ENCODE measurements at places on chromosomes 16 and 17.

- no peak for DNase-seq
These were observed 3.6 kb upstream of the CHMP6 start for GRCh38 chr17:80987941-80988461.

DNA sequence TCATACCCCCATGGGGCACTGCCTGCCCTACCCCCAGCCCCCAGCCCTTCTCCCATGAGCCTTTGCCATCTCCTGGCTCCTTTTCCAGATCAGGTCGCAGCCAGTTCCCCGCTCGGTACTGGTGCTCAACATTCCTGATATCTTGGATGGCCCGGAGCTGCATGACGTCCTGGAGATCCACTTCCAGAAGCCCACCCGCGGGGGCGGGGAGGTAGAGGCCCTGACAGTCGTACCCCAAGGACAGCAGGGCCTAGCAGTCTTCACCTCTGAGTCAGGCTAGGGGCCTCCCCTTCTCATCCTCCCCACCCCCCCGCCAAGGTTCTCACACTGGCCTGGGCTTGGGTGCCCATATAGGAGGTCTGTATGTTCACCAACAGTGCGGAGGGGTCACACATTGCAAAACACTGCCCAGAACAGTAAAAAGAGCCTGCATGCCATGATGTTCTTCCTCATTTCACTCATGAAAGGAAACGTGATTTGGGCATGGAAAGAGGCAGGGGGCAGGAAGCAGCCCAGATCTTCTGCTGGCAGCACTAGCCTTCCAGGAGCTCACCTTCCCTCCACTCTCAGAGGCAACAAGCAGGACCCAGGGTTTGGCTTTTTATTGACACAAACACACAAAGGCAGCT is 7.5 kb downstream of the IFI35 start:
- no peak for DNase-seq

DNA sequence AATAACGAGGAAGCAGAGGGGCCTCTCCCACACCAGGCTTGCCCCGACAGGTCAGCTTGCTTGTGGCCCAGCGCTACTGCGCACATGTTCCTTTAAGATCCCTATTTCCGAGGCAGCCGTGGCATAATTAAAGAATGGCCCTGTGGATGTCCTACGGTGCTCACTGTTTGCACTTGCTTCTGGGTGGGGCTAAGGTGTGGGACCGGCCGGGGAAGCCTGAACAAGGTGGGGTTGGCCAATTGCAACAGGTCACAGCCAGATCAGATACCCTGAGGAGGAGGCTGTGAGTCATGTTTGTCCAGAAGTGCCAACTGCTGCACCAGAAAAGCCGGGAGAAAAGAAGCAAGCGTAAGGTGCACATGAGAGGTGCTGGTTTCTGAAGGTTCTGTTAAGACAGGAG is 158.5 kb upstream of the CACNG5 start:
- DNase-seq: no peak

DNA sequence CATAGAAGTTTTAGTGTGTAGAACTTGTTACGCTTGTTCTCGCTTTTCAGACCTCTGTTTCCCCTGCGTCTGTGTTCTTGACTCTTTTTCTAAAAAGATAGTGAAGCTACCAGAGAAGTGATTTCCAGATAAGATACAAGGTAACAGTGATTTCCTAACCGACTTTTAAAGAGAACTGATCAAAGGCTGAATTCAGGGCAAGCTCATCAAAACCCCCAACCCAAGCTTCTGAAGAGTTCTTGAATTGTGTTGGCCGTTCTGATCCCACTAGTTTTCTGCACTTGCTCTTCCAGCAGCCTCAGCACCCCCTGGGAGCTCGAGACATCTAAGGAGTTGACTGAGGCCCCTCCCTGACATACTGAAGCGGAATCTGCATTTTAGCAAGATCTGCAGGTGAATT is 12.7 kb upstream of the NSMCE1 start:
- no peak for DNase-seq

DNA sequence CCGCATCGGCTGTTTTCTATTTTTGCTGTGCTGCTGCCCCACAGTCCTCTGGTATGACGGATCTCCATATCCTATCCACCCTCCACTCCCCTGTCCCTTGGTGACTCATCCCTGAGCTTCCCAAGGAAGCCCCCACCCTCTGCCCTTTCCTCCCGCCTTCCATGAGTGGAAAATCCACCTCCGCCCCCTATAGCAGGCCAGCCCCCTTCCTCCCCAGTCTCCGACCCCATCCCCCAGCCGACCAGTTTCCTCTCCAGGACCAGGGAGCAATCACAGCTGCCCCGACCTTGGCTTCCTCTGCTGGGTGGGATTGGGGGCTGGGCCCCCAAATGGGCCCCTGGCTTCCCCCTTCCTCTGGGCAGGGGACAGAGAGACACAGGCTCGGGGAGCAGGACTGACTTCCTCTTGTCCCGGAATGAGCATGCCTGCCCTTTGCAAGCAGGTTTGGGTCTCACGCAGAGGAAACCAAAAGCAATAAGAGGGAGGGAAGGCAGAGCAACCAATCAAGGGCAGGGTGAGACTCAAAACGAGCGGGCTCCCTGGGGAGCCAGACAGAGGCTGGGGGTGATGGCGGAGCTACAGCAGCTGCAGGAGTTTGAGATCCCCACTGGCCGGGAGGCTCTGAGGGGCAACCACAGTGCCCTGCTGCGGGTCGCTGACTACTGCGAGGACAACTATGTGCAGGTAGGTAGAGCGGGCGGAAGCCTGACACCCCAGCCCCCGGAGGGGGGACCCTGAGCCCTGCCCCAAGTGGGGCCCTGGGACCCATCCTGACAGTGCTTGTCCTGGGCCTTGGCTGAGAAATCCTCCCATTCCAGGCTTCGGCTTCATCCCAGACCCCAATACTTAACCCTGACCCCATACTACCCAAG is at the start of the genes ABI3 and GNGT2:
Gene ABI3, plus strand, starts transcription at position 550 of the 872 bp plus-strand sequence. Its CDS starts 18 bp downstream, at position 568.
Gene GNGT2, minus strand, starts transcription at position 417 of the 872 bp plus-strand sequence. CDS start 3,152 bp downstream, outside the sequence.
- peak; percentile 35 for DNase-seq

GRCh38 chr16:74275031-74275636 is 21.5 kb upstream of the PSMD7 start:
- peak; percentile 33 for DNase-seq

- no peak for DNase-seq
These were observed 137.5 kb downstream of the SDK2 start for GRCh38 chr17:73506470-73507435.

DNA sequence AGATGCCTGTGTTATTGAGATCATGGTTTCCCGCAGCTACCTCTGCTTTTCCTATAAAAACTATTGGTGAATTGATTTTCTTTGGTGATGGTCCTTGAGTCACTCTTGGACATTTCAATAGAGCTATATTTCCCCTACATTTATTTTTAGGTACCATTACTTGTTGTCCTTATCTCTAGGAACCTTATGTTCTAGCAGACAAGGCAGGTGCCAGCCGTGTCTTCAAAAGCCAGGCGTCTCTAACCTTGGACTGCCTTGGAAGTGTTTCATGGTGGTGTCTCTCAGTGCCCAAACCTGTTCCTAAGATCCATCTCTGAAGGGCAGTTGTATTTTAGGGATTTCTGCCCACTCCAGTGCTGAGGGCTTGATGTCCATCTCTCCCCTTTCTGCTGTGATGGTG is 77.4 kb upstream of the CLEC18A start:
- DNase-seq: no peak

GRCh38 chr16:807347-808084 is 7.0 kb upstream of the GNG13 start:
- peak; percentile 92 for DNase-seq

- no peak for DNase-seq
These were observed 127.7 kb downstream of the NTN1 start for GRCh38 chr17:9148905-9149525.

DNA sequence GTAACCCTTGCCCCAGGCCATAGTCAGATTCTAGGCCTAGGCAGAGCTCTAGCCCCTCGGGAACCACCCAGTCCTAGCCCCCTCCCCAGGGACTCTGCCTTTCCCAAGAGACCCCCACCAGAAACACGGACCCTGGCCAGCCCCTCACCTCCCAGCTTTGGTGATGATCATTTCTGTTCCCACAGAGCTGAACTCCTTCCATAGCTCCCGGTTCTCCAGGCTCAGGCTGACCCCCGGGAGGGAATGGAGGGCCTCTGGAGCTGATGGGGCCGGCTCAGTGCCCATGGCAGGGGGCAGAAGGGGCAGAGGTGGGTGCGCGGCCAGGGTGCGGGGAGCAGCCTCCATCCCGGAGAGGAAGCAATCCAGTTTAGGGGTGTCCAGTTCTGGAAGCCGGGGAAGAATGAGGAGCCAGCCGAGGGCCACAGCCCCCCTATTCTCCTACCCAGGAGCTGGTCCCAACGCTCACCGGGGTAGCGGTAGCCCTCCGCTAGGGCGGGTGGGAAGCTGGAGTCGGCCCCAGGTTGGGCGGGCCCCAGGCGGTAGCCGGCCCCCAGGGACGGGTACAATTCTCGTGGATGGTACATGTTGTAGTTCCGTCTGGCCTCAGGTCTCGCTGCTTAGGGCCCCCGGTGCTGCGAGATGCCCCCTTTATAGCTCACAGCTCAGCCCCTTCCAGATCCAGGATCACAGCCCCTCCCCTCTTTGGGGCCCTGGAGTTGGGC is 953 bp downstream of the TBX6 start:
- no peak for DNase-seq

- DNase-seq: no peak
These were observed 2.5 kb downstream of the BHLHA9 start for GRCh38 chr17:1272701-1273100.

- no peak for DNase-seq
These were observed 62.0 kb downstream of the TTC19 start for GRCh38 chr17:16061631-16062030.

- no peak for DNase-seq
These were observed 391.4 kb downstream of the NPIPA8 start for GRCh38 chr16:17945080-17945601.

- no peak for DNase-seq
These were observed 221.0 kb upstream of the CDH13 start for GRCh38 chr16:82405736-82406135.

GRCh38 chr16:50067290-50067853 is 1.6 kb downstream of the HEATR3 start:
- DNase-seq: peak; percentile 36

- no peak for DNase-seq
These were observed 48.5 kb upstream of the HS3ST3A1 start for GRCh38 chr17:13650096-13650675.

DNA sequence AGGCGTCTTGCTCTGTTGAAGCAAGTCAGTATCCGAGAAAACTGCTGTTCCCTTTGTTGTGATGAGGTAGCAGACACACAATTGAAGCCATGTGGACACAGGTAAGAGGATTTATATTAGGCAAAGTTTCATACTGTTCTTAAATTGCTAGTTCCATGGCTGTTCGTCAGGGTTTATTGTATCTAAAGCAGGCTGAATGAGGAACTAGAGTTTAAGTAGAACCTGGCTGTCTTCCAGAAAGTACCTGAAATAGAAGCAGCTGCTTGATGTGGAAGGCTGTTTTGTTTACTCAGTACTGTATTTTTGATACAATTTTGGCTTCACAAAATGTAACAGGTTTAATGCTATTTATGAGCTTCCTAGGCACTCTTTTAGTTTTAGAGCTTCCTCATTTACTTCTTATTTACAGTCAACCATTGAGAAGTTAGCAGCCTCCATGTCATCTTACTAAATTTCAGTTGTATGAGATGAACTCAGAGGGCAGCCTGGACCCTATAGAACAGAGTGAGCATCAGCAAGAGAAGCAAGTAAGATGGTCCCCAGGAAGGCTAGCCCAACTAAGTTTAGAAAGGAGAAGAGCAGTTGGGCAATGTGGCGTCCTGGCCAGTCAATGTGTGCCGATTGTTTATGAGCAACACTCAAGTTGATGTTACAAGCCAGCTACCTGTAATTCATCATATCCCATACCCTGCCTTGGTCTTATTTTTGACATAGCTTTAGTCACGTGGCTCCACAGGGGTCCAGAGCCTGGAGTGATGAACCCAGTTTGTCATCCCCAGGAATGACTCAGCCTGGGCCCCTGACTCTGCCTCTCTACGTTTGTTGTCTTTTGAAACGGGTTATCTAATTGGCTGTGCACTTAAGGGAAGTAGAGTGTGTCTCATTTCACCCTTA is 9.7 kb upstream of the ARL2BP start:
- no peak for DNase-seq

DNA sequence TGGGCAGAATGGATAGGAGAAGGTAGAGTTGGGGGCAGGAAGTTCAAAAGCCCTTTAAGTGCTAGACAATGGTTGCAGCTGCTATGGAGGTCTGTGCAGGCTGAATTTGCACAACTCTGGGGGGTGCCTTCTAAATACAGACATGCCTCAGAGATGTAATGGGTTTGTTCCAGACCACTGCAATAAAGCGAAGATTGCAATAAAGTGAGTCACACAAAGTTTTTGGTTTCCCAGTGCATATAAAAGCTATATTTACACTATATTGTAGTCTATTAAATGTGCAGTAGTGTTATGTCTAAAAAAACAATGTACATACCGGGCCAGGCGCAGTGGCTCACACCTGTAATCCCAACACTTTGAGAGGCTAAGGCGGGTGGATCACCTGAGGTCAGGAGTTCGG is 60.5 kb upstream of the MYOCD start:
- DNase-seq: no peak

GRCh38 chr16:81243942-81244341 is 5.5 kb downstream of the BCO1 start:
- DNase-seq: no peak

GRCh38 chr16:5490499-5490898 is 392.9 kb upstream of the EEF2KMT start:
- peak; percentile 40 for DNase-seq

- no peak for DNase-seq
These were observed 132.5 kb upstream of the PLCG2 start for GRCh38 chr16:81646561-81646960.

DNA sequence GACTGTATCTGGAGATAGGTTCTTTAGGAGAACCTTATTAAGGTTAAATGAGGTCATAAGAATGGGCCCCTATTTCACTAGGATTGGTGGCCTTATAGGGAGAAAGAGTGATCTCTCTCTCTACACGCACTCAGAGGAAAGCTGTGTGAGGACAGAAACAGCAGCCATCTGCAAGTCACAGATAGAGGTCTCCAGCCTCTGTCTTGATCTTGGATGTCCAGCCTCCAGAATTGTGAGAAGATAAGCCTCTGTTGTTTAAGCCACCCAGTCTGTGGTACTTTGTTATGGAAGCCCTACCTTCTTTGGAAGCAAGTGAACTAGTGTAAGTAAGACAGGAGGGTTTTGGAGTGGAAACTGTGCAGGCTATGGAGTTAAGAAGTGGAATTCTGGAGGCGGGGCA is 93.2 kb downstream of the ELAC2 start:
- no peak for DNase-seq

DNA sequence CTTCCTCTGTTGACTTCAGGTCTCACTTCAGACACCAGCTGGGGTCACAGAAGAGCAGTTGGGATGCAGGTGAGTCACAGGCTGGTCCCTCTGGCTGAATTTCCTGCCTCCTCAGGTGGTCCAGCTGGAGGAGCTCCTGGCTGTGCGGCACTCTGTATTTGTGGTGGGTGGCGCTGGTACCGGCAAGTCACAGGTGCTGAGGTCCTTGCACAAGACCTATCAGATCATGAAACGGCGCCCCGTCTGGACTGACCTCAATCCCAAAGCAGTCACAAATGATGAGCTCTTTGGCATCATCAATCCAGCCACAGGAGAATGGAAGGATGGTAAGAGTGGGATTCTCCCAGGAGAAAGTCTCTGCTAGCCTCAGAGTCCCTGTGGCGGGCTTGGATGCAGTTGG is 149.2 kb downstream of the DNAH9 start:
- no peak for DNase-seq
